ENCODE measurements at places on chromosomes 7 and 10.

DNA sequence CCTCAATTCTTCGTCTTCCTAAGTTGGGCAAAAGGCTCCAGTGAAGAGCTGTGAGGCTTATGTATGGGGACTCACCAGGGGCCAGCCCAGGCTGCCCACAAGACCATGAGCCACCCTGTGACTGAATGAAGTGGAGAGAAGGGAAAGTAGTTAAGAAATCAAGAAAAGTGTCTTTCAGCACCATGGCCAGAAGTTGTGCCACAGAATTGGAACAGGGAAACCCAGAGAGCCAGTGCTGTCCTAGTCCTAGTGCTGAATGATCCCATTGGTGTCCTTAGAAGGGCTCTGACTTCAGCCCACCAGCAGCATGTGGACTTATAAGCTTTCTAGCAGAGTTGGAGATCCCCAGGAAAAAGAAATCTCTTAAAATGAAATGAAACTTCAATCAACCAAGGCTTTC is 37.0 kb upstream of the CCSER2 start:
- DNase-seq, result peak; percentile 35

GRCh38 chr7:102005933-102006480 is 188.6 kb downstream of the CUX1 start:
- no peak for DNase-seq

DNA sequence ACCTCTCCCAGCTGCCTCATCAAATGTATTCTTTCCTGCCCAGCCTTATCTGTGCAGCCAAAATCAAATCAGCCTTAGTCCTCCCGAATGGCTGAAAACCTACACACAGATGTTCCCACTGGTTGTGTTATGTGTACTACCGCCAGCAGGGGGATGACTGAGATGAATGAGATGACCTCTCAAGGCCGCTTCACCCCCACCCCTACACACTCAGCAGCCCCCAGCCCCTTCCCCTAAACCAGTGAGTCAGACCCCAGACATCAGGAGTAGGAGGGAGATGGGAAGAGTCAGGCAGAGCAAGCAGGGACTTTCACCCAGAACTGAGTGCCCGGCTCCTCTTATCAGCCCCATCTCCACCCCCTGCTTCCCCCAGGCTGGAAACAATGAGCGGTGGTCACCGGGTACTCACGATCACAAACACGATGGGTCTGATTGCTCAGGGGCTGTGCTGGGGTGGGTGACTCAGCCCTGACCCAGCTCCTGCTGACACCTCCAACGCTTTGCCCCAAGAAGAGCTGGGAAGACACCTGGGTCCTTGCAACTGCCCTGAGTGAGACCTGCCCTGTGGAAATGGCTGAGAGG is 6.5 kb upstream of the C10orf105 start:
- peak; percentile 27 for DNase-seq

DNA sequence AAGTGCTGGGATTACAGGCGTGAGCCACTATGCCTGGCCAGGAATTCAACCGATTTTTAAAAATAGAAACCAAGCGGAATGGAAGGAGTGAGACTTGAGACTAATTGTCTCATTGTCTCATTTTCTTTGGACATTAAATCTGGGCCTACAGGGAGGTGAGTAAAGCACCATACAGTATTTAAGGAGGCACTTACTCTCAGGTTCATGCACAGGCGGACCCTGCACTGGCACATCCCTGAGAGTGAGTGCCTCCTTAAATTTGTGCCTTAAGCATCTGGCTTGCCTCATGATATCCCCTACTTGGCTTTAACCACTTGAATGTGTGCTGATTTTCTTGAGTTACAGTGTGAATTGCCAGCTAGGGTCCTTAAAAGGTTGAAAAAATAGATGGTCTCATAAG is 10.6 kb downstream of the UBE3C start:
- DNase-seq, result no peak

- no peak for DNase-seq
Measured at GRCh38 chr10:110535958-110536891, 31.3 kb upstream of the SMC3 start.

DNA sequence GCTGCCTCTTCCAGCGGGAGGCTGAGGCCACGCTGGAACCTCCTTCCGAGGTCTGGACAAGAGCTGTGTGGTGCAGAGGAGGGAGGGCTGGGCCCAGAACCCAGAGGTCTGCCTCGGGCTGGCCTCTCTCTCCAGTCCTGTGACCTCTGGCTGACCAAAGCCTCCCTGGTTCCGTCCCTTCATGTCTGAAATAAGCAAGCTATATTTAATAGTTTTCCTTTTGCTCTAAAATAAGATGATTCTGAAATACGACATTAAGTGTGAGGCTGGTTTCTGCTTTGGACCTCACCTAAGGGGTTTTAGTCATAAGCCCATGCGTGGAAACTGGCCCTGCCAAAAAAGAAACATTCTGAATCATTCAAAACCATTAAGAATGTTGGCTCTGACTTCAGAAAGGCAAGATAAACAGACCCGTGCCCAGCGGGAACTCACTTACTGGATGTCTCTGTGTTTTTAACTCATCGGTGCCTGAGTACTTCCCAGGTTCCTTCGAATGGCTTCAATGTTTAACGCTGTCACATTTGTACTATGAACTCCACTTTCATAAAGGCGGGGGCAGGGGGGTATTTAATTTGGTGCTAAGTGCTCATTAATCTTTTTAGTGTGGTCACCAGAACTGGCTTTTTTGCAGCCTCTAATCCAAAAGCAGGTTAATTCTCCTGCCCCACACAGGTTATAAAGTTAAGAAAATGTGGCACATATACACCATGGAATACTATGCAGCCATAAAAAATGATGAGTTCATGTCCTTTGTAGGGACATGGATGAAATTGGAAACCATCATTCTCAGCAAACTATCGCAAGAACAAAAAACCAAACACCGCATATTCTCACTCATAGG is 157.5 kb upstream of the KLF14 start:
- DNase-seq, result no peak

GRCh38 chr7:16130111-16131110 is 290.9 kb downstream of the CRPPA start:
- no peak for DNase-seq

- DNase-seq, result no peak
Measured at GRCh38 chr7:75888464-75889222, 9.8 kb downstream of the RHBDD2 start.

DNA sequence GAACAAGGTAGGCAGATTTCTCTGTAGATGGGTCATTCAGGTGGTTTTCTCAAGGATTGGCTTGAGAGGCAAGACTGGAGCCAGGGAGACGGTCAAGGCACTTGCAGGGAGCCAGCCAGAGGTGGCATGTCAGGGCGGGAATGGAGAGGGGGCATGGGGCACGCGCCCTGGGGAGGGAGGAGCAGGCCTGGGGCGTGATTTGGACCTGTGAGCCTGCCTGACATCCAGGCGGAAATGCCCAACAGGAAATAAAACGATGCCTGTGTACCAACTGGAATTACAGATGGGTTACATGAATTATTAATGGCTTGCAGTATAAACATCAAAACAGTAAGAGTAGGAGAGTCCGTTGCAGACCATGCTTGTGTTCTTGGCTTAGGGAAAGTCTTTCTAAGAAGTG is 8.6 kb upstream of the SUN1 start:
- no peak for DNase-seq

DNA sequence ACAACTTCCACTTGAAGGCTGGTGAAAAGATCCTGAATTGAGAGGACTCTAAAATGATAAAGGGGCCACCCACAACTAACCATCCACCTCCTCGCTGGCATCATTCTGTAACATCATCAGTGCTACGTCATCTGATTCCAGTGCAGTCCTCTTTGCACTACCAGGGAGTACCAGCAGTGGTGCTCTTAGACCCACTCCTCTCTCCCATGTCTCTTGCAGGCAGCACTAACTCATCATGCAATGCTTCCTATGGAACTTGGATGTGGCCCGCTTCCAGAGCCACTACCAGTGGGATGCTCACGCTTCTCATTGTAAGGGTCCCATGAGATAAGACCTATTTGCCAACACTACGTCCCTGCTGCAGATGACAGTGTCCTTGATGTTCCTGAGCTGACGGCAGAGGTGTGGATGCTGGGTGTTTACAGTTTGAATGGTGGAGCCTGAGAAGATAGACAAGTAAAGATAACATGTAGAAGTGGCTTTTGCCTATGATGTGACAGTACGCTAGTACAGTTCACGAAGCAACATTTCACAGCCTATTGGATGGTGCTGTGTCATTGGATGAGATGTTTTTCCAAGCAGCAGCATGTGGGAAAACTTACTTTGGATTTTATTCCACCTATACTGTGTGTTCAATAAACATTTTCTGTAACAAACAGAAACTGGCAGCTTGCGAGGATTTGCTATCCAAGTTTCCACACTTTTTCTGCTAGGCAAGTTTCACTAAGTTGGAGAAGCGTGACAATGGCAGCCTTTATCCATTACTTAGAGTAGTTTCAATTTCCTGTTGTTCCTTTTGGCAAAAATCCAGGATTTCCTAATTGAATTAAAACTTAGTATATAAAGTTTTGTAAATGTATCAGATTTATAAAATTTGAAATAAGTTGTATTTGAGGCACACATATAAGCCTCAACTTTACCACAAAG is 35.8 kb upstream of the COBL start:
- DNase-seq, result no peak

GRCh38 chr7:25260862-25261494 is 32.7 kb upstream of the NPVF start:
- no peak for DNase-seq

DNA sequence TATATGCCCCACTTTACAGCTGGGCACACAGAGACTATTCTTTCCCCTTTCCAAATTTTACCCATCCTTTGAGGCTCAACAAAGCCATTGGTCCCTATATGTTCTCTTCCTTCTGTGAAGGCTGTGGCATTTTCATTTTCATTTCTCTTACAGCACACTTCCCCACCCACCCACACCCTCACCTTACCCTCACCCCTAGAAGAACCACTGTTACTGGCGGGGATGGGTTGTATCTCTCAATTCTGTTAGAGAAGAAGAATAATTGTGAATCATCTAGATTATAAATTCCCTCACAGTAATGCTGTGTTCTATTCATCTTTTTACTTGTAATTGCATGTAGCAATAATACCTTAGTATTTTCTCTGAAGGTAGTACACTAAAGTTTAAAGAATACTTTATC is 10.2 kb upstream of the CCDC71L start:
- no peak for DNase-seq

GRCh38 chr7:37405603-37406122 is 43.0 kb downstream of the ELMO1 start:
- no peak for DNase-seq

- no peak for DNase-seq
Measured at GRCh38 chr7:127832592-127832991, 180.6 kb downstream of the SND1 start.

DNA sequence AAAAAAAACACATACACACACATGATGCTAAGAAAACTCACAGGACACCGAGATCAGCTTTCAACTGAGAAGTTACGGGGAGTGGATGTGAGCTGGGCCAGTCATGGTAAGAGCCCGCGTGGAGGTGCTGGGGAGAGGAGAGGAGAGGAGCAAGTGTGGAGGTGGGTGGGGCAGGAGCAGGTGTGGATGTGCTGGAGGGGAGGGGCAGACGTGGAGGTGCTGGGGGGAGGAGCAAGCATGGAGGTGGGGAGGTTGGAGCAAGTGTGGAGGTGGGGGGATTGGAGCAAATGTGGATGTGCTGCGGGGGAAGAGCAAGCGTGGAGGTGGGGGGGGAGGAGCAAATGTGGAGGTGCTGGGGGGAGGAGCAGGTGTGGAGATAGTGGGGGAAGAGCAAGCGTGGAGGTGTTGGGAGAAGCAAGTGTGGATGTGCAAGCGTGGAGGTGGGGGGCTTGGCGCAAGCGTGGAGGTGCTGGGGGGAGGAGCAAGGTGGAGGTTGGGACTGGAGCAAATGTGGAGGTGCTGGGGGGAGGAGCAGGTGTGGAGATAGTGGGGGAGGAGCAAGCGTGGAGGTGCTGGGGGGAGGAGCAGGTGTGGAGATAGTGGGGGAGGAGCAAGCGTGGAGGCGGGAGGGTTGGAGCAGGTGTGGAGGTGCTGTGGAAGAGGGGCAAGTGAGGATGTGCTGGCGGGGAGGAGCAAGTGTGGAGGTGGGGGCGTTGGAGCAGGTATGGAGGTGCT is 24.5 kb upstream of the NCAPG2 start:
- DNase-seq, result no peak

DNA sequence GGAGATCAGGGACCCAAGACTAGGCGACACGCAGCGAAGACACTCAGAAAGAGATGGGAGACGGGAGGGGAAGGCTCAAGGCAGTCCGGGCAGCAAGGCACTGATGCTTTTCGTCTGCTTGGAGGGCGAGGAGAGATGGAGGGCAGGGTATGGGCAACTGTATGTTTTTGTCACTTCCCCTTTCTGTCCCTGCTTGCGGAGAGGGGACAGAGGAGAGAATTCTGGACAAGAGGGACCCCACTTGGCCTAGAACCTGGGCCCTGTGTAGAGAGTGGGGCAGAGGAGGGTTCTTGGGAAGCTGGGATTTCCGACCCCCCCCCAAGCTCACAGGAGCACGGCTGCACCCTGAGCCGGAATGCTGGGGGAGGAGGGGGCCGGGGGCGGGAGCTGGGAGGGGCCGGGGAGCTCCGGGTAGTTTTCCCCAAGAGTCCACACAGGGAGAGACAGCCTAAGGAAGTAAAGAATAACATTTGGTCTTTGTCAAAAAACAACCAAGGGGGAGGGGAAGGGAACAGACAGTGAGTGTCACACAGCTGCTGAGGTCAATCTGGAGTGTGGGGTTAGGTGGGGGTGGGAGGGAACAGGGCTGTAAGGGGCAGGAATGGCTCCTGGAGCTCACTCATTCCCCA is 1.8 kb downstream of the LRCH4 start:
- no peak for DNase-seq

- DNase-seq, result no peak
Measured at GRCh38 chr10:71590781-71591350, 128.7 kb downstream of the C10orf105 start.

GRCh38 chr7:9453521-9453920 is 1020.1 kb downstream of the NXPH1 start:
- DNase-seq, result no peak

DNA sequence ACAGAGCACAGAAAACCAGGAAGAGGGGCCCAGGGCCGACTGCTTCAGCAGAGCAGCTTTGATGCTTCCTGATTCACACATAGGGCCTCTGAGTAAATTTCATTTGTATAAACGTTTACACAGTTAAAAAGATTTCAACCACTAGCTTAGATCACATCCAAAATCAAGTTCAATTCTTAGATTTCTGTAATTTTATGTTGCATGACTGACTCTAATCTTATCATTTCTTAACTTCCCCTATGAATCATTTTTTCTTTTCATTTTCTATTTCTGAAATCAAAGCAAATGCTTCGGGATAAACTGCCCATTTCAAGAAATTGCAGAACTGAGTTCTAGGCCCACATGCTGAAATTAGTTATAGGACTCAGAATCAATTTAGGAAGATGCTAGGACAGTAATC is 224.7 kb downstream of the INHBA start:
- DNase-seq, result no peak

DNA sequence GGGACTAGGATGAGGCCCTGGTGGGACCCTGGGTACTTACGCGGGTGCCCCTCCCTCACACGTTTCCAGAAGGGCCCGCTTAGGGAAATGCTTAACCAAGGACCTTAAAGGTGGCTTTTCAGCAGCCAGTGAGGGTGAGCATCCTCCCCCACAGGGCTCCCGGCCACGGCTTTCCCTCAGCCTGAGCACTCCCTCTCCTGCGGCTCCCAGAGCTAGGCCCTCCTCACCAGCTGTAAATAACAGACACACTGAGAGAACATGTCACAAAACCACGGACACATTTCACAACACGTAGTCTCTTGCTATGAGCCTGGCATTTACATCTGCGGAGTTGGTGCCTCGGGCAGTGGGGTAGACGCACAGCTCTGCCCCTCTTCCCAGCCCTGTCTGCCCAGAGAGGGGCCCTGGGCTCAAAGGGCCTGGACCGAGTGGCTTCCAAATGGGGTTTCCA is 25.2 kb downstream of the GRID1 start:
- no peak for DNase-seq

Measured in NT2/D1 (cell line).